ENCODE measurements at places on chromosomes 12 and 14. TPM values are rescaled to one million over a fixed set of nuclear protein-coding genes. Genes with fewer than 3 reads are reported as not detected.

Gene SLC5A8
- 0.08 TPM for total RNA-seq

DNA sequence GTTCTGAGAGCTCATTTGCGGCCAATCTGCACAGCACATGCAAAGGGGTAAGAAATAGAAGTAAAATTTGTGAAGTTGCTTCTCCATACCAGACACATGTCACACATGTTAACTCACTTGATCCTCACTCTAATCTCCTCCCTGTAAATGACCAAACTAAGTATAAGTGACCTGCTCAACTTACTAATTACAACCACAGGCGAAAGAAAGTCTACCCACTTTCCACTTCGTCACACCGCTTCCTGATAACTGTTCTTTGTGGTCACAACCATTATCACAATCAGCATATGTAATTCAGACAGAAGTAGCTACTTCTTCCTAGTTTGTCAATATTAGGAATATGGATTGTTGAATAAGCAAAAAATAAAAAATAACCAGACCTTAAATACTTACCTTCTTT, 293.7 kb upstream of the CLEC14A start:
- DNase-seq, result no peak

GRCh38 chr14:79781882-79782281, 429.4 kb downstream of the DIO2 start:
- no peak for DNase-seq

- DNase-seq, result no peak
These were observed 51.5 kb downstream of the HCAR2 start for GRCh38 chr12:122651520-122652224.

Gene LHX5
- total RNA-seq, result not detected

- peak; percentile 9 for DNase-seq
These were observed 28.9 kb downstream of the ANO6 start for GRCh38 chr12:45244561-45245343.

Gene TMEM121
- 17.8 TPM for total RNA-seq

DNA sequence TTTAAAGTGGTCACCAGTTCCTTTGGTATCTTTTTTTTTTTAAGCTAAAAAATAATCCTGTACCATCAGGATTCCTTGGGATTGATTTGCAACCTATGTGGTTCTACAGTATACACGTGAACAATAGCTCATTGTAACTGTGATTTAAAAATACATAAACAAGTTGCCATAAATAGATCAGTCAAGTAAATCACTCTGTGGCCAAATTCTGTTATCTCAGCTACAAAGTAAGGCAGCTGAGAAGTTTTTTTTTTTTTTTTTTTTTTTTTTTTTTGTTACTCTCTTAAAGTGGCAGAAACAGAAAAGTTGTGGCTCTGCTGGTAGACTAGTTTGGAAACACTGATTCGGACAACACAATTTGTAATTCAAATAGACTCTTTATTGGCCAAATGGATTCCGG, 104.5 kb downstream of the PRICKLE1 start:
- peak; percentile 31 for DNase-seq

Data from SK-MEL-5 (cell line).